ENCODE measurements at places on chromosomes 3 and 15. TPM values are rescaled to one million over a fixed set of nuclear protein-coding genes. Genes with fewer than 3 reads are reported as not detected.

SNTN gene
- polyA plus RNA-seq, result not detected

DPPA4 gene
- polyA plus RNA-seq, result 6.1 TPM

SNRPA1 gene
- 77.9 TPM for polyA plus RNA-seq

KCNAB1 gene
- 3.4 TPM for polyA plus RNA-seq

CCDC39 gene
- 9.8 TPM for polyA plus RNA-seq

NOX5 gene
- 1.5 TPM for polyA plus RNA-seq

SAMMSON gene
- not detected for polyA plus RNA-seq

Measured in left kidney (tissue), 8 donors.